ENCODE measurements at places on chromosomes 4 and X.

DNA sequence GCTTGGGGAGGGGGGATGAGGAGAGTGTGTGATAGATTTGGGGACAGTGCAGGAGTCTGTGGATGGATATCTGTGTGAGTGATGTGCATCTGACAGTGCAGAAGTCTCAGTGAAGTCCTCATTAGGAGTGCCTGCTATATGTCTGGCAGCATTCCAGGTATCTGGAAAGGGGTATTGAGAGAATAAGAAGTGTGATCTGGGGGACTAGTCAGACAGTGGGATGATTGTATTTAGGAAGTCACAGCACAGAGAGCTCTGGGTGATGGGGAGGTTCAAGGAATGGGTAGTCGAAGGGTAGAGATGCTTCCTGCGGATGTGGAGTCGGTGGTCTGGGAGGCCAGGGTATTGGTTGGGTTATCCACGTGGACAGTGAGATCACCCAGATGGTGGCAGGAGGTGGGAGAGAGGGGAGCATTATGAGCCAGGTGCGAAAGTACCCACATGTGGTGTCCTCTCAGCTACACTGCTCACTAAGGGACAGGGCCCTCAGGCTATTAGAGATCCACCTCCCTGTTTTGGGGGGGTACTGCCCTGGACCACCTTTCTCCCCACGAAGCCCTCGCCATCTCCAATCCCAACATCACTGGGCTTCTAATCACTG lies 9.8 kb downstream of the MAGED2 start:
- no peak for DNase-seq

GRCh38 chrX:118448273-118448783 lies 47.3 kb upstream of the DOCK11 start:
- DNase-seq = no peak

GRCh38 chr4:133668061-133668851 lies 519.2 kb downstream of the PCDH10 start:
- DNase-seq = no peak

GRCh38 chrX:78333521-78333920 lies 6.1 kb upstream of the CYSLTR1 start:
- no peak for DNase-seq

DNA sequence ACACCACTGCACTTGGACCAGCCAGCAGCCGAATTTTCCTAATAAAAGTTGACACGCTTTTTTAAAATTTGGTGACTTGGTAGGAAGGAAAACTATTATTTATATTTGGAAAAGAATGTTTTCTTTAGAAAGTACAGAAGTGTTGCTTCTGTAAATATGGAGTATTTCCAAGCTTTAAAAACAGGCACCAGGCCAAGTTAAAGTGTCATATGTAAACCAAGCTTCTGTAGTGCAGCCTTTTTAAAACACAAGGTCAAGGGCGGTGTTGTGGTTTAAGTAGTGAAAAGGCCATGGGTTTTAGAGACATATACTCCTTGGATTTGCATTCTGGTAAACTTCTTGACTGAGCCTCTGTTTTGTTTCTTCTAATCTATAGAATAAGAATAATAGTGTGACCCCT lies 62.7 kb downstream of the TRIM2 start:
- no peak for DNase-seq

GRCh38 chr4:152369902-152370295 lies 166.0 kb downstream of the FBXW7 start:
- DNase-seq = no peak

All from activated CD4-positive, alpha-beta T cell treated with anti-CD3 and anti-CD28 coated beads for 4 hours (primary cell).